ENCODE measurements at places on chromosomes 13 and 19.

DNA sequence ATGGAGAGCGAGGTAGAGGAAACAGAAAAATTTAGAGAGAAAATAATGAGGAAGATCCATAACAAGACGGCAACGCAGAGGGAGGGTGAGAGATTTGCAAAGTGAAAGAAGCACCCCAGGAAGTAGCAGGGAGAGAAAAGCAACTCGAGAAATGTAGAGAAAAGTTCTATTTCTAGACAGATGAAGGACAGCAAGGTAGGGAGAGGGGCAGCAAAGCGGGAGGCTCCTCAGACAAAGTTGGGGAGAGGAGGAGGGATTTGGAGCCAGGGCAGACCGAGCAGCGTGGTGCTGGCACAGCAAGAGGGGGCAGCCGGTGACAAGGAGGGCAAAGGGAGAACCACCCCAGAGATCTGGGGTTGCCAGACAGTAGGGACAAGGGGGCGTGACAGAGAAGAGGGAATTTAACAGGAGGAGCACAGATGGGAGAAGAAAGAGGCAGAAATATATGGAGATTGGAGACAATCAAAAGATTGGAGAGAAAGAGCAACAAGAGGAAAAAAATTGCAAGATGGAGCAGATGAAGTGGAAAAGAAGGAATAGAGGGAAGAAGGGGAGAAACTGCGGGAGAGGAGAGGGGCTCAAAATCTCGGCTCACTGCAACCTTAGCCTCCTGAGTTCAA, 989 bp downstream of the ZNF766 start:
- no peak for DNase-seq

DNA sequence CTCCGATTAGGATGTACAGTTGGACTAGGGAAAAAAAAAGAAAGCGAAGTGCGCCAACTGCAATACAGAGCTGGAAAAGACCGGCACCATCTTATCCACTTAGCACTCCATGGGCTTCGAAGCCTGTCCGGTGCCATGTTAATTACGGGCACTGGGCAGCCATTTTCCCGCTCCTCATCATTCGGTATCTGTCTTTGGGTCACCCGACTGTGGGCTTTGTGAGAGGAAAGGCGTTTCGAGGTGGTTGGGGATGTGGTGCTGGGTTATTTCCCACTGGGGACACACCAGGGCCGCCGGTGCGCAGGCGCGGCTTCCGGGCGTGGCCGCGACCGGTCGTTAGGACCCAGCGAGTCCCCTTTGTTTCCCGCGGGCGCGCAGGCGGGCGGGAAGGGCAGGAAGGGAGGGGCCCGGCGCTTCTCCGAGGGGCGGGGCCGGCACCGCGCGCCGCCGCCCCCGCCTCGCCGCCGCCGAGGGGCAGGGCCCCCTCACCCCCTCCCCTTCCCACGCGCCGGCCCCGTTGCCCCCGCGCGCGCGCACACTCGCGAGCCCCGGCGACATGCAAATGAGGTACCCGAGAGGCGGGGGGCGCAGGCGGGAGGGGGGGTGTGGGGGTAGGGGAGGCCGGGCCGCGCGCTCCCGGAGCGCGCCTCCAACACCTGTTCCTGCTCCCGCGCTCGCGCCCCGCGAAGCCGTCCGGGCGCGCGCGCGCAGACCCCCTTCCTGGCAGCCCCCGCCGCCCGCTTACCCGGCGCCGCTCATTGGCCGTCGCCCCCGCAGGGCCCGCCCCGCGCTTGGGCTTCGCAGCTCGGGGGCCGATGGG, at the start of gene ZNF524:
Gene ZNF524 (plus strand): TSS at position 447 of the 820 bp plus-strand sequence. CDS start 1,825 bp downstream, outside the sequence.
- DNase-seq: peak; percentile 91

- no peak for DNase-seq
Observed at GRCh38 chr13:58329746-58330145, 698.2 kb downstream of the PCDH17 start.

DNA sequence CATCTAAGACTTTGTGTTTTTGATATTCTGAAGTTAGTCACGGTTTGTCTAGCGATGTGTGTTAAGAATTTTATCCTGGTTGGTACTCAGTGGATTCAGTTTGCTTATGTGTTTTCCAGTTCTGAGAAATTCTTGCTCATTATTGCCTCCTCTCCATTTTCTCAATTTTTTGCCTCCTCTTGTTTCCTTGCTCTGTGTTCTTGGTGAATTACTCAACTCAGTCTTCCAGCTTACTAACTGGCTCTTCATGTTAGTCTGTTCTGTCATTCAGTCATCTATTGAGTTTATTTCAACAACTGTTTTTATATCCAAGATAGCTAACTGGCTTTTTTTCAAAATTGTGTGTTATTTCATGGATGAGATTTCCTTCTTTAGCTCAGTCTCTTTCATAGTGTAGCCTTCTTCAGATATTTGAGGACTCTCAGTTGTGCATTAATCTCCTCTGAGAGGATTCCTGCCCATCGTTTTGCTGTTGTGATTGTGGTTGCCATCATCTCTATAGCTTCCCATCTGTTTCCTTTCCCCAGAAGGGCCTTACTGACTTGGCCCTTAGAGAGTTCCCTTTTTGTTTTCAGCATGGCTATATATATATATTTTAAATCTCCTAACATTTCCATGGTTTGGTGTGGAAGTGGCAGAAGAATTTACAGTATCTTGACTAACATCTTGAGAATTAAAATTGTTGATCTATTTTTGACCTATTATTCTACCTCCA, 6.2 kb downstream of the SETDB2 start:
- no peak for DNase-seq

- DNase-seq: no peak
Observed at GRCh38 chr19:52603558-52604207, 33.6 kb downstream of the ZNF701 start.

GRCh38 chr19:10871711-10872545, 575 bp downstream of the CARM1 start:
- no peak for DNase-seq

DNA sequence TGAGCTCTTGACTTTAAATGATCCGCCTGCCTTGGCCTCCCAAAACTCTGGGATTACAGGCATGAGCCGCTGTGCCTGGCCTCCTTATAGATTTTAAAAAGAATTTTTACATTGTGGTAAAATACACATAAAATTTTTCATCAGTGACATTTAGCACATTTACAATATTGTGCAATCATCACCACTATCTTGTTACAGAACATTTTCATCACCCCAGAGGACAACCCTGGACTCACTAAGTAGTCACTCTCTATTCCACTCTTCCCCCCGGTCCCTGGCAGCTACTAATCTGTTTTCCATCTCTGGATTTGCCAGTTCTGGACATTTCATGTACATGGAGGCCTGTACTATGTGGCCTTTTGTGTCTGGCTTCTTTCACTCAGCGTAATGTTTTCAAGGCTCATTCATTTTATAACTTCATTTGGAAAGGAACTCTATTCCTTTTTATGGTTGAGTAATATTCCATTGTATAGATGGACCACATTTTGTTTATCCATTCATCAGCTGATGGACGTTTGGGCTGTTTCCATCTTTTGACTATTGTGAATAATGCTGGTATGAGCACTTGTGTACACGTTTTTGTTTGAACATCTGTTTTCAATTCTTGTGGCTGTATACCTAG, 19.9 kb downstream of the MEGF8 start:
- no peak for DNase-seq

DNA sequence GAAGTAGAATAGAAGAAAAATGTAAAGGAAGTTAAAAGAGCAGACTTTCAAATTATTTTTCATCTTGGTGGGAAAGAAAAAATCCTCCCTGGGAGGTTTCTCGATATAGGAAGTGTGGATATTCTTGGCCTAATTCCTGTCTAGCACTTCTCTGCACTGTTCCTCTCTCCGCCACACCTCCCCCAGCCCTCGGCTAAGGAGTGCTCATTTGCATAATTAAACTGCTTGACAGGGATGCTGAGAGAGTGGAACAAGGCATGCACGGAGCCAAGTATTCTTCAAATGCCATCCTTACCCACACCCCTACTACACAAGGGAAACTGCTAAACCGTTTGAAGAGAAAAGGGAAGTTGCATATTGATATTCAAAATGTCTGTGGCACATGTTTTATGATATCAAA, 511.0 kb upstream of the HTR2A start:
- DNase-seq: no peak

GRCh38 chr19:35911790-35912189, 3.7 kb upstream of the TYROBP start:
- DNase-seq: no peak

GRCh38 chr13:111855786-111856185, 211.2 kb upstream of the SOX1 start:
- DNase-seq: no peak

DNA sequence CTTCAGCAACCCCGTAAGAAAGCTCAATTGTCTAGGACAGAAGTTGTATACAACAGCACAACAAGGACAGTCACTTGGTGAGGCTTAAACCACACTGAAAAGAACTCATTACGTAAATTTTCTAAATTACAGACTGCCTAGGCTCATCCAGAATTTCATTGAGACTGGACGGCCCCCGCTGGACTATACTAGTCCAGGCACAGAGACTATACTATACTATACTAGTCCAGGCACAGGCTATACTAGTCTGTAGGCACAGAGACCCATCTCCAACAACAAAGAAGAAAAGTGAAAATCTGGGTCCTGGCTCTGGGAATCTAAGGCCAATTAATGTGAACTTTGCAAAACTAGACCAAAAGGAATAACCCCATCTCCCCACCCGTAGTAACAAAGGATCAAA, 700 bp downstream of the ZNF816 start:
- no peak for DNase-seq

DNA sequence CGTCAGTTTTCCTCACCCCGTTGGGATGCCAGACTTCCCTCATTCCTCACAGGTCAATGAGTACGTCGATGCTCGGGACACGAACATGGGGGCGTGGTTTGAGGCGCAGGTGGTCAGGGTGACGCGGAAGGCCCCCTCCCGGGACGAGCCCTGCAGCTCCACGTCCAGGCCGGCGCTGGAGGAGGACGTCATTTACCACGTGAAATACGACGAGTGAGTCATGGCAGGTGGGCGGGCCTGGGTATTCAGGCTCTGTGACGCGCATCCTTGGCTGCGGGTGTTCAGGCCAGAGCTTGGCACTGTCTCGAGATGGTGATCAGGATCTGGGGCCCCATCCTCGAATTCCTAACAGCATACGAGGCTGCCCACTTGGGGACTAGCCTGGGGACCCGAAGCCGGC, 21.4 kb downstream of the UHRF1 start:
- DNase-seq: no peak

GRCh38 chr13:40402931-40403431, 263.5 kb downstream of the FOXO1 start:
- no peak for DNase-seq

GRCh38 chr19:1384085-1384462, 367 bp downstream of the NDUFS7 start:
- no peak for DNase-seq

DNA sequence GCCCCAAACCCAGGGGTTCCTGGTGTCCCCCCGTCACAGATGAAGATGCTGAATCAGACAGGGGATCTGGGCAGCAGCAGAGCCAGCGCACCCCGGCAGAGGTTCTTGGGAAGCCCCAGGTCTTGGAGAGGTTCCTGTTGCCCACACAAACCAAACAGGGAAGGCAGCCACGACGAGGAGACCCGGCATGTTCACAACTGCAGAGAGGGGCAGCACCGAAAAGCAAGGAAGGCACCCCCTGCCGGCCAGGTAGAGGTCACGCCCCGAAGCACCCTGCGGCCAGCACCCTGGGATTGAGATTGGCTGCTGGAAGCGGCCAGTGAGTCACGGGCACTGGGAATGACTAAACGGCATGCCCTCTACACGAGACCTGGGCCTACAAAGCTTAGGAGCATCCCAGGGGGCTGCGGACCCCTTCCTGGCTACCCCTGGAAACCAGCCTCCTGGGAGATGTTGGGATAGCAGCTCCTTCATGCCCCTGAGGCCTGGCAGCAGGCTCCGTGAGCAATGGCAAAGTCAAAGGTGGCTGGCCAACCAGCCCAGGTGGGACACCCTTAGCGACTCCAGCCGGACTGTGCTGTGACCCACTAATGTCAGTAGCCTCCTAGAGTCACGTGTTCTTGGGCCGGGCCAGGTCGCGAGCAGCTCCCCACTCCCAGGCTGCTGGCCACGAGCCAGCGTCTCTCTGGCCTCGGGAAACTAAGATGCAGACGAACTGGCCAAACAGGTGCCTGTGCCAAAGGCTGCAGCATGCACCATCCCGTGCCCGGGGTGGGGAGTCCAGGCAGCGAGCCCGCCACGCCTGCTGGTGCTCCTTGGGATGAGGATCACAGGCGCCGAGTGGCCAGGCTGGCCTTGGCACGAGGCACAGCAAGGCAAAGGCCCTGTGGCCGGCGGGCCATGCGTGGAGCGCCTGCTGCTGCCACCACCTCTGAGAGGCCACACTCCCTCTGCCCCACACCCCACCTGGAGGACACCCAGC, 43.2 kb downstream of the MLLT1 start:
- DNase-seq: no peak

DNA sequence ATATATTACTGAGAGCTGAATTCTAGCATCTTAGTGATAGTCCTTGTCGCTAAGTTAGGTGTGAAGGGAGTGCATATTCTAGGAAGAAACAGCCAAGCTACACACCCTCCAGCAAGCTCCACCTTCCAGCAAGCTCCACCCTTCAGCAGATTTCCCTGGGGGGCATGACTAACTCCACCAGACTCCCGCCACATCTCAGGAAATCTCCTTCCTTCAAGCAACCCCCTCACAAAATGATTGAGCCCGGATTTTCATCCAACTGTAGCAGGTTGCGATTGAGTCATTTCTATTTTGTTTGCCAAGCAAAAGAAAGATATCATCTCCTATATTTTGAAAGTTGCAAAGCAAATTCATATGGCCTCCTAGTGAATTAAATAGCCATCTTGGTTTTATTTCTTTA, 162.1 kb upstream of the TMTC4 start:
- no peak for DNase-seq

- no peak for DNase-seq
Observed at GRCh38 chr13:23636360-23636759, 66.1 kb downstream of the TNFRSF19 start.

DNA sequence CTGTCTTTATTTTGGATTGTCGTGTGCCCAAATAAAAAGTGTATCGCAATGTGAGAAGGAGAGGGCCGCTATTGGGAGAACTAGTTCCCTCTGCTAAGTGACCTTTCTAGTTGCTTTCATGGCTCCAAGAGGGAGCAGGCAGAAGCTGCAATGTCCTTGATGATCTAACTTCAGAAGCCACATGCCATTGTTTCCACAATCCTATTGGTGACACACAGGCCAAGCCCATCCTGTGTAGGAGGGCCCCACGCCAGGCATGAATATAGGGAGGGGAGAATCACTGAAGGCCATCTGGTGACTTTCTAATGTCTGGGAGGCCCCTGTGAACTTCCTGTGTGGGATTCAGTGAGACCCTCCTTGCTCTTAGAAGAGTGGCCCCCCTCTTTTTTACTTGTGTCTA, 47.8 kb upstream of the KPNA3 start:
- no peak for DNase-seq

- no peak for DNase-seq
Observed at GRCh38 chr19:1491114-1491848, at the start of gene REEP6. Gene REEP6 (plus strand): TSS chr19:1491181. CDS start chr19:1491270, 89 bp downstream.

GRCh38 chr13:24032252-24032651, 128.3 kb upstream of the SPATA13 start:
- DNase-seq: no peak

GRCh38 chr19:46721269-46722003, 4.5 kb upstream of the PRKD2 start:
- no peak for DNase-seq

DNA sequence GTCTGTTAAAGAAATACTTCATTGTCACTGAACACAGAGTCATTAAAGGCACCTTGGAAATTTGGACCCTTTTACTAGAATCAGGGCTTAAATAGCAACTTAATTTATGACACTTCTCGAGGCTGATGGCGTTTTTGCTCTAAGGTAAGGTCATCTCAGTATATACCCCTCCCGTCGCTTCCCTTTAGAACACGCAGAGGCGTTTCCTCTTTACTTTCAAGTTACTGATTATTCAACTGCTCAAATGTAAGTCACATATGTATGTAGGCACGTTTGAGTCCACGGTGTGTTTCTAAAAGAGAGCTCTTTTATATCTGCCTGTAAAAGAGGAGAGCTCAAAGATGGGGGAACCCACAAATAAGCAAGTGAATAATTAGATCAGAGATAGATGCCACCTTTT, 181.5 kb downstream of the TSHZ3 start:
- no peak for DNase-seq

Measured in cerebellar nuclear complex (tissue), 1 donor.